D721Med (cell line): ENCODE measurements at places on chromosomes 13 and 19.

- DNase-seq = no peak
Observed at GRCh38 chr13:27534981-27535380, 84.6 kb upstream of the MTIF3 start.

DNA sequence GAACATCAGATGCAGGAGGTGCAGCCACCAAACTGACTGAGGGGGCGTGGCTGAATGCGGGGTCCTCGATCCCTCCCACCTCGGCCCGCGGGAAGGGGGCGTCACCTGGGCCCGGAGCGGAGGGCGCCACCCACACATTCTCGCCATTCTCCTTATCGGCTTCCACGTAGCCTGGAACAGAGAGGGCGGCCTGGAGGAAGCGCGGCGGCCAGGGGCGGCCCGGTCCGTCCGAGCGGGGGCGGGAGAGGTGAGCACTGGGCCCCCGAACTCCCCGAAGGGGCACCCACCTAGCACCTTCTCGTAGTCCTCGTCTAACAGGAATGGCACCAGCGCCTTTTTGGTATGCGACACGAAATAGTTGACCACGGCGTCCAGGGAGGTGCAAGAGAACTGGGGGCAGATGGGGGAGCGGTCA lies 11.8 kb downstream of the STAP2 start:
- no peak for DNase-seq

GRCh38 chr19:13764821-13765394 lies 586 bp downstream of the MRI1 start:
- DNase-seq = no peak

DNA sequence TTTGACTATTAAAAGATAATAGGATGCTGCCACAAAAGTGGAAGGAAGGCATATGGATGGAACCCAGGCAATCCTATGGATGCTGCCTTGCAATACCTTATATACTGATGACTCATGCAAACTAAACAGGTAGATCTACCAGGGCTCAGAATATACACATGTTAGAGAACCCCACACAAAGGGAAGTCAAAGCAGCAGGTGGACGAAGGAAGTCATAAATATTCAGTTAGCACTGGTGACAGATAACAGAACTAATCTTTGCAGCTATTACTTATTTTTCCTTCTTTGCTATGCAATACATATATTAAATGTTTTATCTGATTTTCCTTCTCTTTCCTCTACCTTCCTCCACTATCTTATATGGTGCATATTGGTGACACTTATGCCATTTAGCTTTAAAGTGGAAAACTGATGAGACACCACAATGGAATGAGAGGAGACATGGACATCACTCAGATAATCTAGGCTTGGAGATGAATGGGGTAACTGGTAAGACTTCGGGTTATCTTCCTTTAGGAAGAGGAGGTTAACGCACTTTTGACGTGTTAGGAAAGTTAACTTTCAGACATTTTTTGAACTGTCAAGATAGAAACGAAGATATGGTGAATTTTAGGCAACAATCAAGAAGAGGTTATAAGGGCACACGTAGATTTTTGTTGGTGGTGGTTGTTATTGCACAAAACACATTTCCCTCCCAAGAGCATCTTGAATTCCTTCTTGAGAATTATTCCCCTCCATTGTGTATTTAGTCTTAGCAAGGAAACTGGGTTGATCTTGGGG lies 39.8 kb upstream of the MBNL2 start:
- no peak for DNase-seq

DNA sequence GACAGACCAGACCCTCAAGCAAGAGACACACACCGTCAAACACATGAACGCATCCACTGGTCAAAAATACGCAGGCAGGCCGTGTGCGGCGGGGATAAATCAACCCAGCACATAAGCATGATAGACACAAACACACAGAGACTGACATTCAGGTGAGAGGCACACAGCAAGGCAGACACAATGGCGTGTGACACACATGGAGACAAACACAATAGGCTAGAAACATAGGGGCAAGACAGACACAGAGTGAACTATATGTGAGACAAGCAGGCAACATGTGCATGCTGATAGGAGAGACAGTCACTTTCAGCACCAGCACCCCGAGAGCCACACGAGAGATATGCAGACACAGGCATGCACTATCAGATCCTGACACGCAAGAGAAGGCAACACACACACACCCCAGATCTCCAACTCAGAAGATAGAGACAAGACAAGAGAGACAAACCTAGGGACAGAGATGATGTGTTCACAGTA lies 6.9 kb upstream of the JUNB start:
- no peak for DNase-seq

GRCh38 chr13:49497272-49497671 lies 1.5 kb downstream of the PHF11 start:
- no peak for DNase-seq

DNA sequence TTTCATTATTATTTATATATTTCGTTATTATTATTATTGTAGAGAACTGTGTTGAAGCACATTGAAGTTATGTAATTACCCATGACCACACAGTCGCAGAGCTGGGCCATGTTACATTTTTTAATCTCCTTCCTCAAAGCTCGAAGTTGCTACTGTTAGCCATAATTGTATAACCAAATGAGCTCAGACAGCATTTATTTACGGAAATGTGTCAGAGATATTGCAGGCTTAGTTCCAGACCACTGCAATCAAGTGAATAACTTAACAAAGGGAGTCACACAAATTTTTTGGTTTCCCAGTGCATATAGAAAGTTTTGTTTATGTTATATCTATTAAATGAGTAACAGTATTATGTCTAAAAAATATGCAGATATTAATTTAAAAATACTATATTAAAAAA lies 147.1 kb upstream of the SLITRK1 start:
- no peak for DNase-seq

DNA sequence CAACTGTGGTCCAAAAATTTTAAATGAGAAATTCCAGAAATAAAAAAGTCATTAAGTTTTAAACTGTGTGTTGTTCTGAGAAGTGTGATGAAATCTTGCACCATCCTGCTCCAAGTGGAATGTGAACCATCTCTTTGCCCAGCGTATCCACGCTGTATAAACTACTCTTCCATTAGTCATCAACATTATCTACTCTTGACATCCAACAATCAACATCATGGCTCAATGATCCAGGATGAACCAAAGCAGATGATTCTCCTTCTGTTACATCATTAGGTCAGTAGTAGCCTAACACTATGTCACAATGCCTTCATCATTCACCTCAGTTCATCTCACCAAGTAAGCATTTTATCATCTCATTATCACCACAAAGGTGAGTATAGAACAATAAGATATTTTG lies 55.3 kb downstream of the SUCLA2 start:
- DNase-seq = no peak

GRCh38 chr19:44566984-44567383 lies 37.5 kb upstream of the CEACAM20 start:
- DNase-seq = no peak

GRCh38 chr19:3958836-3959765 lies 11.8 kb downstream of the DAPK3 start:
- DNase-seq = no peak

DNA sequence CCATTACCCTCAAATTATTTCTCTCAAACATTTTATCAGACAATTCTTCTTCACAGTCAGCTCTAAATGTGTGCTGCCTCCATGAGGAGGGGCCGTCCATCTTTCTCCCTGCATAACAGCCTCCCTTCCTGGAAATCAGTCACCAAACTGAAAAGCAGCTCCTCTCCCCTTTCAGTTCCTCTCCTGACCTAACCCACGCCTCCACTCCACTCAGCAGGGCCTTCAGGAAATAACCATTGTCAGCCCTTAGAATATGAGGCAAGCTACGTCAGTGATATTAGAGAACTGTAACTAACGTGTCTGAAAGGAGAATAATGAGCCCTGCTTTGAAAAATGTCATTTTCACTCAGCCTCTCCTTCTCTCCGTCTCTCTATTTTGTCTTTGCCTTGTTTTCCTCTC lies 116.2 kb downstream of the OLFM4 start:
- DNase-seq = no peak

- DNase-seq = no peak
Observed at GRCh38 chr13:42405665-42406390, 133.9 kb downstream of the AKAP11 start.

DNA sequence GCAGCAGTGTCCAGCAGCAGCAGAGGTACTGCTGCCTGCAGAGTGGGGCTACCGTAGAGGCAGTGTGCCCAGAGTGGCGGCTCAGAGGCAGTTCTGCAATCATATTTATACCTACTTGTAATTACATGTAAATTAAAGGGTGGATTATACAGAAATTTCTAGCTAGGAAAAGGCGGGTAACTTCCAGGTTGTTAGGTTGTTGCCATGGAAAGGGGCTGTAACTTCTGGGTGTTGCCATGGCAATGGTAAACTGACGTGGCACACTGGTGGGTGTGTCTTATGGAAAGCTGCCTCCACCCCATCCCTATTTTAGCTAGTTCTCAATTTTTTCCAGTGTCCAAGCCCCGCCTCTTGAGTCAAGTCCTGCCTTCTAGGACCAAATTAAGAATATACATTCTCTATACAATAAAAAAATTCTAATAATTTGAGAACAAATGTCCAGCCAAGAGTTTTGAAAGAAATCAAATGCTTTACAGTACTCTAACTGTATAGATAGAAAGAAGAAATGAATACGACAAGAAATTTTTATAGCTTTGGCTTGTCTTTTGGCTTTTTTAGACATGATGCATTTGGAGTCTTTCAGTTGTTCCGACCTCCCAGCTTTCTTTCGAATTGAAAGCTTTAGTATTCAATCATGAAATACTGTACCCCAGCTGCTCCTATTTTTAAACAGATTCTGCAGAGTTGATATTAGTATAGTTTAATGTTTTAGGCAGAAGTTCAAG lies 816.6 kb downstream of the DIAPH3 start:
- DNase-seq = no peak

DNA sequence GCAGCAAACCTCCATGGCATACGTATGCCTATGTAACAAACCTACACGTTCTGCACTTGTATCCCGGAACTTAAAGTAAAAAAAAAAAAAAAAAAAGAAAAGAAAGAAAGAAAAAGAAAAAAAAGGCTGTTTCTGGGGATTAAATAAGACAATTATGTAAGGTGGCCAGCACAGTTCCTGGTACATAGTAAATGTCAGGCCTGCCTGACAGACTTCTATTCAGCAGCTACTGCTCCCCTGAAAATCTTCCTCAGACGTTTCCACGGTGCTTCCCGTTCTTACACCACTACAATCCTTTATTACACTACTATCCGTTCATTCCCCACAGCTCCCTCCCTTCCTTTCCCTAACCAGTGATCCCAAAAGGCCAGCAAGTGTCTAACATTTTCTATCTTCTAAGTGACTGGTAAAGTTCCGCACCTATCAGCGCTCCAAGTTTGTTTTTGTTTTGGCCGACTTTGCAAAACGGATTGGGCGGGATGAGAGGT lies 636 bp upstream of the RB1 start:
- DNase-seq = no peak

DNA sequence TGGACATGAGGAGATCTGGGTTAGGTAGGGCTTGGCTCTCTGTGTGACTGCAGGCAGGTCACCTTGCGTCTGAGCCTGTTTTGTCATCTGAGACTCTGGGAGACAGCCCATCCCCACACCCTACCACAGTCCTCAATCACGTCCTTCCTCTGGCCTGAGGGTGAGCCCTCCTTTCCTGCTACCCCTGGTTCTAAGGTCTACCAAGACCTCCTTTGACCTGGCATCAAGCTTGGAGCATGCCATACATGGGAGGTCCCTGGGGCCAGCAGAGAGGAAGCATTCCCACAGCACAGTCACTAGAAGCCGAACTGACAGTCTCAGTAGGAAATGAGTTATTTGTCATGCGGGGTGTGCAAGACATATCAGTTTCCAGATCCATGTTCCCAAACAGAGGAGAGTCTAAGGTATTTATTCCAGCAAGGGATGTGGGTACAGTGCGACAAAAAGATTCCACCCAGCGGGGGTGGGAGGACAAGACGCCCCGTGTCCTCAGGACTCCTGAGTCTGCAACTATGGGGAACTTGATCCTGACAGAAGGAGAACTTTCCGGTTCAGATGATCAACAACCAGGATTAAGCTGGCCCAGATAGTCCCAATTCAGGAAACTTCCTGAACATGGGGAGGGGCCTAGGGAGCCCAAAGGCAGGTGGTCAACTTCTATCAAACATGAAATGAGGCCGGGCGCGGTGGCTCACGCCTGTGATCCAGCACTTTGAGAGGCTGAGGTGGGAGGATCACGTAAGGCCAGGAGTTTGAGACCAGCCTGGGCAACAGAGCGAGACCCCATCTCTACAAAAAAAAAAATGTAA lies 9.5 kb downstream of the ARRDC2 start:
- DNase-seq = no peak

DNA sequence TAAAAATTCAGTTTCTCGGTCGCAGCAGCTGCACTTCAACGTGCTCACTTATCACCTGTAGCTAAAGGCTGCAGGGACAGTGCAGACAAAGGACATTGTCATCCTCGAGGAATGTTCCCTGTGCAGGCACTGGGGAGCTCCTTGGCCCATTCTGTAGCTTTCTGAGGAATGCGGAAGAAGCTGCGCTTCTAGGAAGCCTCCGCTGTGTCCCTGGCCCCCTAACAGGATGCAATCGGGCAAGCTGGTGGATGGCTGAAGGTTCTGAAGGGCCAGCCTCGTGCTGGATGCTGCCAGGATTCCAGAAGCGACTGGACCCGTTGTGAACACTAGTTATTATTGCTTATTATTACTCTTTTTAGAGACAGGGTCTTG lies 8.1 kb downstream of the ANO8 start:
- DNase-seq = no peak

- no peak for DNase-seq
Observed at GRCh38 chr13:93066187-93066586, 160.4 kb upstream of the GPC6 start.

DNA sequence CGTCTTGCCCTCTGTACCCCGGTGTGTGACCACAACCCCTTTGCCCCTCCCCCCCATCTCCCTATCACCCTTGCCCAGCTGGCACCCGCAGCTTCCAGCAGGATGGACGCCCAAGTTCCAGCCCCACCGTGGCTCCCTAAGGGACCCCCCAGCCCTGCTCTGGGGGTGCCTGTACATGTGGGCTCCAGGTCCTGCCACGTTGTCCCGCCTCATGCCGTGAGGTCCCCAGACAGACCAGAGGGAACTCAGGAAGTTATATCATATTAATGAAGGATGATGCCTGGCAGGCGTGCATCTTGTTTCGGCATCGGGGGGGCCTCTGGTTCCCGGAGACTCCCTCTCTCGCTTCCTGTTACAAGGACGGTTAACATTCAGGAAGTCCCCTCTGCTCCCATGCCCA lies 1.6 kb upstream of the PTGIR start:
- DNase-seq = no peak

DNA sequence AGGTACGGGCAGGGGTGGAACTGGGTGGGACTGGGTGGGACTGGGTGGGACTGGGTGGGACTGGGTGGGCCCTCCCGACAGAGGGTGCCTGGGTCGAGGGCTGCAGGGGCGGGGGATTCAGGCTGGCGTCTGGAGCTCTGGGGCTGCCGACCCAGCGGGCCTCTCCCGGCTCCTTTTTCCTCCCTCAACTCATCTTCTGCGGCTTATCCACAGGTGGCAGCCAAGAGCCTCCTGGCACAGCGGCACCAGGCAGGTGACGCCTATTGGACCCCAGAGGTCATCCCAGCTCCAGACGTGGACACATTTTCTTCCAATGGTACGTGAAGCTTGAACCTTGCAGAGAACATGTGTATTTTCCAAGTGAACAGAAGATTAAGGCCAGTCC lies 533 bp downstream of the ZNF544 start:
- DNase-seq = no peak
